Esophagus squamous epithelium (tissue), 5 donors: ENCODE measurements at places on chromosomes 1 and 21.

GRCh38 chr1:164930833-164931232 lies 371.8 kb downstream of the PBX1 start:
- DNase-seq: no peak

DNA sequence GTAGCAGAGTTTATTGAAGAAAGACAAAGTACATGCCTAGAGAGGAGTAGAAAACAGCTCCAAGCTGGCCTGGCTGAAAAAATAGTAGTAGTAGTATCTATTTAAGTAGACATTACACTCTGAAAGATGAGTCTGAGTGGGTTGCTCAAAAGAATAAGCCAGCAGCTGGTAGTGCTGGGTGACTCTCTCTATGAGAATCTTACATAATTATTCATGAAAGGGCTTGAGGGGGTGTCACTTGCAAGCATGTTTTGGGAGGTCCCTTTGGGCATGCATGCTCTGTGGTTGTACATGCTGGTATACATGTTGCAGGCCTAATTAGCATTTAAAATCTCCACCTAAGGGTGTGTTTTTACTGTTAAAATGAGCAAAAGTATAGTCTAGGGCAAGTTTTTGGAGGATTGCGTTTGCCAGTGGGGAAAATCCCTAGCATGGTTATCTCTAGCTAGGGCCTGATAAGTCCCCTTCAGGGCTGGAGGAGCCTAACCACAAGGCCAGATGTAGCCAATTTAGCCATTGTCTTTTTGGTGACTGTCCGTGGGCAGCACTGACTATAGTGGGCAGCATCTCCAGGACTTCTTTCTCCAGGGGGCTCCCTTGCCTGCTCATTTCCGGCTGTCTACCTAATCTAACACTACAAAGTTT lies 11.0 kb upstream of the FCGR2A start:
- DNase-seq: no peak

- DNase-seq: no peak
Observed at GRCh38 chr1:20250340-20250989, 40.2 kb upstream of the VWA5B1 start.

GRCh38 chr1:228334226-228334935 lies 72.3 kb downstream of the TRIM11 start:
- no peak for DNase-seq

- no peak for DNase-seq
Observed at GRCh38 chr1:96521010-96521409, 200.6 kb upstream of the PTBP2 start.

DNA sequence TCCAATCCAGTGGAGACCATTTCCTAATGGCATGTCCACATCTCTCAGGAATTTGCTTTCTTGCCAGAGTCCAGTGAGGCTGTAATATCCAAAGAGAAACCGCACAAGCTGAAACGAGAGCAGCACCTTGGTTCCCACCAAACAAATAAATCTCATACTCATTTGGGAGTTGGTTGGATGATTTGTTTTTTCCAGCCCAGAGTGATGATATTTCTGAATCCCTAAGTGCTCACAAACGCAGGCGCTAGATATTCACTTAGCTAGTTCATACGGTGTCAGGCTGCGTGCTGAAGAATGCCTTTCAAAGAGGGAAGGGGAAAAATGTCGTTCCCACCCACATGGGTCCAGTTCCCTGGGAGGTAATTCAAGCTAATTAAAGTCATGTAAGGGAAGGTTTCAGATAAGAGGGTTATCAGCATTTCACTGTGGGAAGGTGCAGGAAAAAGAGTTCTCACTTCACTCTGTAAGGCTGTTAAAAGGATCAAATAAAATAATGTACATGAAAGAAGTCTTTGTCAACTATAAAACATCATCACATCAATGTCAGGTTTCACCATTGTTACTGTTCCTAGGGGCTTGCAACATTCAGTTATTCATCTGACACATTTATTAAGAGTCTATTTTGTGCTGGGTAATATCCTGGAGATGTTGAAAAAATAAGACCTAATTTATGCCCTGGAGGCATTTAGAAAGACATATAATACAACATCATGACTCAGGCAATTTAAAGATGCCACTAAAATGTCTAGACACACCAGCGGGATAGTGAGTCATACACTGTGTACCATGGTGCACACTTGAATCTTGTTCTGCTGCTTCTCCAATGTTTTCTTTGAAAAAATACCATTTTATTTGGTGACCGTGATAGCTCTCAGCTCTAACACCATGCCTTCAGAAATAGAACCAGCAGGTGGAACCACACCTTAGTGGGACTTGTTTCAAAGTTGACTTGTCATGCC lies 19.3 kb downstream of the DPT start:
- DNase-seq: no peak

DNA sequence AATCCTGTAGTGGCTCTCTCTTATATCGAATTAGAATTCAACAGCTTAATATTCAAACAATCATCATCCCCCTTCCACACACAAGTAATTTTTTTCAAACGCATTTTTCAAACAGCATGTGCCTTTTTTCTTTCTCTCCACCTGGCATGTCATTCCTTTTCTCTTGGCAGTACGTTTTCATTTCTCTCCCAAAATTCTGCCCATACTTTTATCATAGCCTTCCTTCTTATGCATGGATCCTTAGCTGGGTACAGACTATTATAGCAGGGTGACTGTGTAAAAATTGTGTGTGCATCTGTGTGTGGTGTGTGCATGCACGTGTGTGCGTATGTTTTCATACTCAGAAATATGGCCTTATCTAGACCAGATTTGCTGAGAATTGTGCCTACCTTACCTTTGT lies 184.3 kb downstream of the ZC3H11B start:
- no peak for DNase-seq

DNA sequence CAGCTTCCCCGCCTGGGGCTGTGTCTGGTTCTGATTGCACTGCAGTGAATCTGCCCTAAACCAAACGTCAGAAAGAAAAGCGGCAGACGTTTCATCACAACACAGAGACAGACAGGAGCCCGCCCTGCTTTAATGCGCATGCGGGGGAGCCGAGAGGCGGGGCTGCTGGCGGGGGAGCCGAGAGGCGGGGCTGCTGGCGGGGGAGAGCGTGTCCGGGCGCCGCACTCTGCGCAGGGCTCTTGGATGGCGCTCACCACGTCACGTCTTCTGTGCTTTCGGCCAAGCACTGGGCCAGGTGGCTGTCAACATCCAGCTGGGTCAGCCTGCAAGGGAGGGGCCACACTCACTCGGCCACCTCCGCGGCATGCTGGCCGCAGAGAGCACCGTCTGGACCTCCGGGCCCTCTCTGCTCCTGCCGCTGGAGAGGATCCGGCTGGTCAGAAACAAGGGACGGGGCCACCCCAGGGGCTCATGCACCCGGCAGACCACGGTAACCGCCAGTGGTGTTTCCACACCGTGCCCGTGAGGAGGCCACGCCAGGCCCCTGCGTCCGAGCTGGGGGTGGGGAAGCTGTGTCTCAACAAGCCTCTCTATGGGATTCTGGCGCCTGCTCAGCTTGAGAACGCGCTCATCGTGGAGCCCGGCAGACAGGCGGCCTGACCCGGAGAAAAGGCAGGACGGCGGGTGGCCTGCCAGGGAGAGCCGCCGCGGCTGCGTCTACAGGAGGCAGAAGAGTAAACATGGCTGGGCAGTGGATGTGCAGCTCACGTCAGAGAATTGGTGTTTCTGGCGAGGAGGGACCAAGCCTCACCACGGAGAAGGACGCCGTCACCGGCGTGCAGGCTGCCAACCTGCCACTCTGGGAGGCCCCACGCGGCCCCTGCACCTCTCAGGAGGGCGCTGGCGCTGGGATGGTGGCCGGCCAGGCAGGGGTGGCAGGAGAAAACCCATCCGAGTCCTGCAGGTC lies 4.8 kb downstream of the FAAP20 start:
- DNase-seq: peak; percentile 78

- DNase-seq: no peak
Observed at GRCh38 chr1:233638513-233638912, 24.6 kb downstream of the KCNK1 start.

- no peak for DNase-seq
Observed at GRCh38 chr1:81760477-81761097, 40.1 kb upstream of the ADGRL2 start.

GRCh38 chr1:151716771-151717631 lies at the start of gene CELF3:
TSS of gene CELF3 (minus strand) at chr1:151716803. CDS start at chr1:151716020, 783 bp downstream.
- DNase-seq: no peak

GRCh38 chr1:51002516-51002915 lies 32.5 kb downstream of the CDKN2C start:
- no peak for DNase-seq

- no peak for DNase-seq
Observed at GRCh38 chr21:17636711-17637110, 24.0 kb upstream of the BTG3 start.

DNA sequence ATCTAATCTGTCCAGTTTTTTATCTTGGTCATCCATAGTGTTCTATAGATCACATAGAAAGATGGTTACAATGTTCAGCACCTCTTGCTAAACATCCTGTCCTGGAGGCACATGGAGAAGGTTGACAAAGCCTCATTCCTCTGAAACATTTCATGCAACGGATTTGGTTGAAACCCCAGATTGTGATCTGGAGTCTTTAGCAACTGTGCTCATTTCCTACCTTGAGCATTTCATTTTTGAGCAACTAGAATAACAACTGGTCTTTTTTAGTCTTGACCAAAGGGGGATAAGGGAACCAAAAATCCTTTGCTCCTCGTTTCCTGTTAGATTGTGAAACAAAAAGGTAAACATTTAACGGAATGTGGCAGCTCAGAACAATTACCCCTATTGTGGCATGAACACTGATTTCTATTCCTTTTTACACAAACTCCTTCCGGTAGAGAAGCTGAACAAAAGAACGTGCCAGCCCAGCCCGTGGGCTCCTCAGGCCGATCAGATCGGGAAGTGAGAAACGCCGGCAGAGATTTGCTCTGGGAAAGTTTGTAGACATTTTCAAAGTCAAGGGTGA lies 94.7 kb upstream of the ERRFI1 start:
- DNase-seq: no peak

GRCh38 chr21:32514275-32515055 lies 70.9 kb downstream of the TCP10L start:
- no peak for DNase-seq

- DNase-seq: no peak
Observed at GRCh38 chr1:91712393-91712792, 173.6 kb downstream of the TGFBR3 start.

GRCh38 chr1:180921891-180922630 lies 9.4 kb downstream of the KIAA1614 start:
- DNase-seq: no peak

DNA sequence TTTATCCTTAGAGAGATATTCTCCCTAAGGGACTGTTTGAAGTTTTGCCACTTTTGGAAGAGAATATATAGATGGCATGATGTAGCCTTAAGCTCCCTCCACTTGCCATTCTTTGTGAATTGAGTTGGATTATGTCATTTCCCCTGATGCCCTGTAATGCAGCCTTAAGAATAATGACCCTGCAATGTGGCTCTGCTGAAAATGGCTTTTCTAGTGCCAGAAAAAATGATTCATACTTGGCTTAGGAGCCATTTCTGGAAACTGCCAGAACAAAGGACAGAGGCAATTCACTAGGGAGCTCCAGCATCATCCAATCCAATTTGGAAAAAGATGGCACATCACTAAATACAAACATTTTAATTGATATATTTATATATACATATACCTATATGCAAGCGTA lies 265.3 kb downstream of the SPATA17 start:
- DNase-seq: no peak

DNA sequence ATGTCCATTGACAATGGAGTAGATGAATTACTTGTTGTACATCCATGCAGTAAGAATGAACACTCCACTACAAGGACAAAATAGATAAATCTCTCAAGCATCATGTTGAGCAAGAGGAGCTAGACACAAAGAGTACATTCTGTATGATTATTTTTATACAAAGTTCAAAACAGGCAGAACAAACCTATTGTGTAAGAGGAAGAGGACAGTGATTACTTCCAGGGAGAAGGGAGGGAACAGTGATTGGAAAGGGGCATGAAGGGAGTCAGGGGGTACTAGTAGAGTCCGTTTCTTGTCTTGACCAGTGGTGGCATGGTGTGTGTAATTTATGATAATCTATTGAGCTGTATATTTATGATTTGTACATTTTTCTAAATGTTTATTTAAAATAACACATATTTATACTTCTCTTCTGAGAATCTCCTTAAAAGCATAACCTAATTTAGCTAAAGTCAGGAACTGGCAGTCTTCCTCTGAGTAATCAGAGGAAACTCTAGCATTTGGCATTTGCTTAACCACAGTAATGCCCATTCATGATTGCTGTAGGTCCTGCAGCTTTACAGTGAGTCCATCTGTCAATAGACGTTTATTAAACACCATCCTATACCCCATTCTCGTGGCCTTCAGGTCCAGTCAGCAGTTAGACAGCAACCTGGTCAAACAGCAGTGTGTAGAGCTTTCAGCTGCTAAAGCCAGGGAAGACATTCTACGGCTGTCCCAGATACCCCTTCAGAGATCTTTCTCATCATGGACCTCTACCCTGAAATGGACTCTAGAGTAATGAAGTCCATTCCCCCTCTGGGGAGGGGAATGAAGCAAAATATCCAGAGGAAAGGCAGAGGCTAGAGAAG lies 114.1 kb upstream of the GALNT2 start:
- no peak for DNase-seq

DNA sequence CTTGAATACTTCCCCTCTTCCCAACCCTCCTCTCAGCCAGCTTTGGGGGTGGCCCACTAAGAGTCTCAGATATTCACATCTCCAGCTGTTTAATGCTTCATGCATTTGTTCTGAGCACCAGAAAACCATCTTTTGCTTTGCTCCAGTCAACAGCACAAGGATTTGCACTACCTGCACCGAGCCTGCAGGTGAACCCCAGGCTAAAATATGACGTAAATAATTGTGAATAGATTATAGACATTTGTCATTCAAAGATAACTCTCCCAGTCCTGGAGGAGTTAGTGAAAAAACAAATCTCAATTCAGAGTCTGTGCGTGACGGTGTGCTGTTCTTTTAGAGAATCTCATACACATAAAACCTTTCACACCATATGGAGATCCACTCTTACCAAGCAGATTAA lies 7.4 kb downstream of the CD247 start:
- DNase-seq: no peak

DNA sequence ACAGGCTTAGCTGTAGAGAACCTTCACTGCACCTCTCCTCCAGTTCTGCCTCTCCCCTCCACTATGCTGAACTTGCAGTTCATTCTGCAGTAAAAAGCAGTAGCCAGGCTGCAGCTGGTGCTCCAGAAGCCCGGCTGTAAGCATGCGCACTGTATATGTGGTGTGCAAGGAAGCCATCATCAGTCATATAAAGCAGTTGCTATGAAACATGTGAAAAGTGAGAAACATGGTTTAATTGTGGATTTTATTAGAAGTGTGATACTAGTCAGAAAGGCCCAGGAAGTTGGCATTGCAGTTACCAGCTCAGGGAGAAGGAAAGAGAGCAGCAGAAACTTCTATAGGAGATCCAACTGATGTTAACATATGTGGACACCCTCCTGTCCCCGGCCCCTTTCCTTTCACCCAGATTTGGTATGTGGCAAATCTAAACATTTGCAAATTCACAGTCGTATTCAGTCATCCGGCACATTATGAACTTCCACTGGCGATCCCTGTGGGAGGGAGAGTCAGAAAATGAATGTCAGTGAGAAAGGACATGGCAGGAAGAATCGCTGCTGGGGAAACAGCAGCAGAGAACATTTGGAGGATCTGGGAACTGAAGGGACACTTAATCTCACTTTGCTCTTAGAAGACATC lies 32.8 kb downstream of the DPT start:
- no peak for DNase-seq

- DNase-seq: no peak
Observed at GRCh38 chr1:205791568-205792180, 16.4 kb upstream of the RAB29 start.

- DNase-seq: peak; percentile 69
Observed at GRCh38 chr1:58784758-58785441, 1.1 kb upstream of the JUN start.
